ENCODE measurements at places on chromosomes 1 and 21.

GRCh38 chr1:9308236-9308785 lies 15.6 kb downstream of the SPSB1 start:
- no peak for DNase-seq

DNA sequence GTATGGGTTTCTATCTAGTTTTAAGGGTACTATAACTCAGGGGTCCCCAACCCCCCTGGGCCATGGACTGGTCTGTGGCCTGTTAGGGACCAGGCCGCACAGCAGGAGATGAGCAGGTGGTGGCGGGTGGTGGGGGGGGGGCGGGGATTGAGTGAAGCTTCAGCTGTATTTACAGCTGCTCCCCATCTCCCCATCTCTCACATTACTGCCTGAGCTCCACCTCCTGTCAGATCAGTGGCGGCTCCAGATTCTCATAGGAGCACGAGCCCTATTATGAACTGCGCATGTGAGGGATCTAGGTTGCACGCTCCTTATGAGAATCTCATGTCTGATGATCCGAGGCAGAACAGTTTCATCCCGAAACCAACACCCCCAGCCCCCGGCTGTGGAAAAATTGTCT lies 95.1 kb upstream of the SLC45A1 start:
- no peak for DNase-seq

GRCh38 chr1:89622895-89623294 lies 10.0 kb upstream of the LRRC8C start:
- DNase-seq = no peak

GRCh38 chr1:80799457-80799856 lies 1001.3 kb upstream of the ADGRL2 start:
- DNase-seq = no peak

All from GM19239 (cell line).